ENCODE measurements at places on chromosomes 5 and 9.

DNA sequence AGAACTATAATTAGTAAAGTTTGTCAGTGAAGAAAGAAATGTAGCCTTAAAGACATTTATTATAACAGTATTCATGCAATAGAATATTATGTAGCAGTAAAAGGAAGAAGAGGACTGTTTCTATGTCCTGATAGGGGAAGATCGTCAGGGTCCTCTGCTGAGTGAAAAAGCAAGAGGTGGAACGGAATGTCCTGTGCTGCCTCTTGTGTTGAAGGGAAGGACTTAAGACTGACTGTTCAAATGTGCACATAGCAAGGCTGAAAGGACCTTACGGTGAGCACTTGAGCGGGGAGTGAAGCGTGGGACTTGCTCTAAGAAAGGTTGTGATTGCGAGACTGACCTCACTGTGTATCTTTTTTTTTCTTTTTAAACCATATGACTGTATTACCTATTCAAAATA lies 63.2 kb downstream of the SNX24 start:
- no peak for DNase-seq

DNA sequence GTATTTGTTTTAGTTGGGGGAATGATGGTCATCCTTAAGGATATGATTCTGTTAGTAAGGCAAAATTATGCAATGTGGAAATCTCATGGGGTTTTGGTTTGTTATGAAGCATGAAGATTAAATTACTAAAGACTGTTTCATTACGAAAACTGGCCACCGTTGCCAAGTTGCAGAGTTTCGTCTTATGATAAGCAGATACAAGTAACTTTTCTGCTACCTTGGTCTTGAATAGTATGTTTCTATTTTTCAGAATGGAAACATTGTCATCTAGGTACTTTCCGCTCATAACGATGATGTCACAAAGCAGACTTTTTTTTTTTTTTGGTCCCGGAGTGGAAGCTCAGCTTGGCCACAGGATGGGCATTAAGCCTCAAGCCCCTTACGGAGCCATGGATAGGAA lies 4.2 kb downstream of the CCNI2 start:
- no peak for DNase-seq

GRCh38 chr5:41637869-41638268 lies 127.5 kb upstream of the PLCXD3 start:
- DNase-seq, result no peak

- DNase-seq, result no peak
These were observed 28.5 kb upstream of the NDST1 start for GRCh38 chr5:150479416-150479815.

GRCh38 chr5:125198270-125198974 lies 452.0 kb upstream of the ZNF608 start:
- no peak for DNase-seq

DNA sequence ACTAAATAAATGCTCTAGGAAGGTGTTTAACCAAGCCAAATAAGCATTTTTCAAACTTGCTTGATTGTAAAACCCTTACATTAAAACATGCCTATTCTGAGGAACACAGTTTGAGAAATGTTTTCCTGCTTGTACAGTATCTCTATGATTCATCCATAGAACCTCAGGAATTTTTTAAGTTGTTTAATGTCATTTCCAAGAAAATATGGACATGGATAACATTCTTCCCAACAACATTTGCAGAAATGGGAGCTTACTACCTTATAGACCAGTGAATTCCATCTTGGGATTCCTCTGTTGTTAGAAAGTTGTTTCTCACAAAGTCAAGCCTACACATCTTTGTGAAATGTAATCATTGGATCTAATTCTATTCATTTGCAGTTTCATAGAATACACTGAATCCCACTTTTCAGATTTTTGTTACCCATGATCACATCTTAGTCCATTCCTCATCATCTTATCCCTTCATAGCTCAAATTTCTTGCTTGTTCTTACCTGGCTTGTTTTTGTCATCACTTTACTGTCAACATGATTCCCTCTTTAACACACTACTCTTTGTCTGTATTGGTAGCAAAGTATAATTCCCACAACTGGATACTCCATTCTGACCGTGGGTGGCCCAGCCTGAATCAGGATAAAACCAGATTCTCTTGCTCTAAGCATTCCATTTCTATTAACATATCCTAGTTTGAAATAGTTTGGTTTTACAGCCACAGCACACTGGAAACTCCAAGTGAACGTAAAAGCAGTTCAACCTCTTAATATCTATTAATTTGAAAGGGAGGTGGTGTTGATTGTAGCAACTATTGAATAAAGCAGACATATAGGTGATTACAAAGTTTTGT lies 49.4 kb upstream of the PAPPA start:
- DNase-seq, result no peak

DNA sequence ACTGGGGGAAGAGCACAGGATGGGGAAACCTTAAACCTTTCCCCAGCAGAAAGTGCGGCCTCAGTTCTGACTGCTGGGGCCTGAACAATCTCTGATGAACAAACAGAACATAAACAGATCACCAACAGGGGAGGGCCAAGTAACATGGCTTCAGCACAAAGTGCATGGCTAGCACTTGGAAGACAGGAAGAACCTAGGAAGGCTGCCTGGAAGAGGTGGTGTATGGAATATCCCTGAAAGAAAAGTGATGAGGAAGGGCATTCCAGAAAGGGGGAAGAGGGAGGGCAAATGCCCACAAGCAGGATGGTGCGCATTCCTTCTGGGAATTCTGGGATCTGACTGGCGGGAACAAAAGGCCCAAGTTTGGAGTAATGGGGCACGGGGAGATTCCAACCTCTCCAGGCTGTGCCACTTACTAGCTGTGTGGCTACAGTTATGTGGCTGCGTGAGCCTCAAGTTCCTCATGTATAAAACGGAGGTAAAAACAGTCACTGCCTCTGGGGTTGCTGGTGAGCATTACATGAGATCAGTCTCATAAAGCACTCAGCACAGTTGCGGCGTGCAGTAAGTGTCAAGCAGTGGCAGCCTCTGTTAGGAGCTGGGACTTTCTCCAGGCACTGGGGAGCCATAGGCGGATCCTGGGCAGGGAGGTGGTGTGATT lies 1.6 kb downstream of the PDGFRB start:
- DNase-seq, result no peak

DNA sequence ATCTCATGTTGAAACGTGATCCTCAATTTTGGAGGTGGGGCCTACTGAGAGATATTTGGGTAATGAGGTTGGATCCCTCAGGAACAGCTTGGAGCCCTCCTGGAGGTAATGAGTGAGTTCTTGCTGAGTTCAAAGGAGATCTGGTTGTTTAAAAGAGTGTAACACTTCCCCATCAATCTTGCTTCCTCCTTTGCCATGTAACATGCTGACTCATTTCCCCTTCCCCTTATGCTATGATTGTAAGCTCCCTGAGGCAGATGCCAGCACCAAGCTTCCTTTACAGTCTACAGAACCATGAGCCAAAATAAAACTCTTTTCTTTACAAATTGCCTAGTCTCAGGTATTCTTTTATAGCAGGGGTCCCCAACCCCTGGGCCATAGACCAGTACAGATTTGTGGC lies 352.3 kb downstream of the SLCO4C1 start:
- DNase-seq, result no peak

GRCh38 chr5:39420482-39421145 lies 4.2 kb downstream of the DAB2 start:
- DNase-seq, result no peak

DNA sequence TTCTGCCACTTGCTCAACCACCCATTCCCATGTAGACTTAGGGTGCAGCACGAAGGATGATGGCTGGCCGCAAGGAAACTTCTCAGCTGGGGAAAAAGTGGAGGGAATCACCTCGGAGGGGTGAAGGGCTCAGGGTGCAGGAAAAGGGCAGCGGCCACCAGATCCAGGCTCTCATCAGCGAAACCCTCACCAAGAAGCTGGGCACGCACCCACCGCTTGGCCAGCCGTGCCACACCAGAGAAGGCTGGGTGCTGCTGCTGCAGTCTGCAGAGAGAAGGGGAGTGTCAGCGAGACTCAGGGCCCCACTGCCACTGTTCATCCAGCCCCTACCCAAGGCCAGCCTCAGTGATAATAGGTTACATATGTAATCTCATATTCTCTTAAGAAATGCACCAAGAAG lies 8.6 kb downstream of the NOL6 start:
- no peak for DNase-seq

DNA sequence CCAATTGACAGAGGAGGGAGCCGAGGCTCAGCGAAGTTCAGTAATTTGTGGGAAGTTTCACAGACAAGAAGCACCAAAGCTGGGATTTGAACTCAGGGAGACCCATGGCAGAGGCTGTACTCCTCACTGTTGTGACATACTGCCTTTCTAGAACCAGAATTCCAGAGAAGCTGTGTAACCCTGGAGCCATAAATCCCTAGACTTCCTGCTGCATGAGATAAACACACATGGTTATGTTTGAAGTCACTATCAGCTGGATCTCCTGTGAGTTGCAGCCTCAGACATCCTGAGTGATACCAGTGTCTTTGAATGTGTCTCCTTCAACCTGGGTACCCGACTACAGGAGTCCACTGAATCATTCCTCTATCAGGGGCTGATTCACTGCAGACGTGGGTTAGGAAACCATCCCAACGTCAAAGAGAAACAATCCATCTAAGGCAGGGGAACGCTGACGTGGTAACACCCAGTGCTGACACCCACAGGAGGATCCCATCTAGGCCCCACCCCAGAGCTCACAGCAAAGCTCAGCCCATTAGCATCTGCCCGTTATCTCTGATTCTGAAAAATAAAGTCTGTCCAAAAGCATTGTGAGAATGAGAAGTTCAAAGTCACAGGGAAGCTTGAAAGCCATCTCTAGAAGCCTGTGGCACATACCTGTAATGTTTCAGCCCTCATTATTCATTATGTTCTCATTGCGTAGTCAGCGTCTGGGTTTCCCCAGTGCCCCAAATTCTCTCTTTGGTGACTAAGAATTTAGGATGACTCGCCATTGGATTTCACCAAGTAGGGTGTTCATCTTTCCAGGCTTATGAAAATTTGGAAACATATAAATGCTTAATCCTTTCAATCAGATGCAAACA lies 36.3 kb upstream of the BASP1 start:
- no peak for DNase-seq

GRCh38 chr5:43302481-43302880 lies 10.7 kb downstream of the HMGCS1 start:
- DNase-seq, result no peak

GRCh38 chr9:35548571-35548970 lies 56.5 kb upstream of the TESK1 start:
- no peak for DNase-seq

- DNase-seq, result no peak
These were observed 111.2 kb upstream of the LRRTM2 start for GRCh38 chr5:138986186-138986800.

- no peak for DNase-seq
These were observed 44.0 kb downstream of the C9orf85 start for GRCh38 chr9:71955300-71955915.

DNA sequence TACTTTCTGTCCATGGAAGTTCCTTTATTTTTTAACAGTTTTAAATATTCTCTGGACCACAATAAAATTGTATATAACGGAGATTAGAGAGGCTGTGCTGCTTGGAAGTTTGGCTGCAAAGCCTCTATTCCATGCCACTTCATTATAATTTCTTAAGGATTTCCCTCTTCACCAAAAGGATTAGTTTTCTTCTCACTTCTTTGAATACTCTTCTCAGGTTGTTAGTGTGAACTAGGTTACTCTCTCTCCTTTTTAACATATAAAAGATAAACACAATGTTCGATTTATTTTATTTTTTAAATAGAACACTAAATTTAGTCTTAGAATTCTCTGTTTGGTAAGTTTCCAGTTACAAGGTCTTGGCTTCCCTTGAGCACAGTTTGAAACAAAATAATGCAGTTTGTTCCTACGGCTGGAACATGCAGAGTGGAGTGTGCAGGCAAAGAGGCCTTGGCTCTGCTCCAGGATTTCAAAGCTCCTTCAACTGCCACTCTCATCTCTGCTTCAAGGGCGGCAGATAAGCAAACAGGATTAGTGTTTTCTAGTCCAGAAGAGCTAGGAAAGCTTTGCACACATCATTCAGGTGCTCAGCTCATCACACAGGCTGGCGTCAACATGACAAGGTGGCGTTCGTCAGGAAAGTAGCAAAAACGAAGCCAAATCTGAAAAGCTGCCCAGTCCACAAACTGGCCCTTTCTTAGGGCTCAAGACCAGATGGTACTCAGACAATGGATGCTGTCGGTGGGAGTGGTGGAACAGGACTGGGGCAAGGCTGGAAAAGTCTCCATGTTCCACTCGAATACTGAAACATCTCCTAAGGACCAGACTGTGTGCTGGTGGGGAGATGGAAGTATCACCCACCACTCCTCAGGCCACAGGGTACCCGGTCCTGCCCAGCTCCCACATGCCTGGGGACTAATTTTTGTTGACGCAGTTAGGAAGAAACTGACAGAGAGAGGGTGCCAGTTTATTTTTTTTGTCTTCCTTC lies 286.6 kb downstream of the CRB2 start:
- no peak for DNase-seq

DNA sequence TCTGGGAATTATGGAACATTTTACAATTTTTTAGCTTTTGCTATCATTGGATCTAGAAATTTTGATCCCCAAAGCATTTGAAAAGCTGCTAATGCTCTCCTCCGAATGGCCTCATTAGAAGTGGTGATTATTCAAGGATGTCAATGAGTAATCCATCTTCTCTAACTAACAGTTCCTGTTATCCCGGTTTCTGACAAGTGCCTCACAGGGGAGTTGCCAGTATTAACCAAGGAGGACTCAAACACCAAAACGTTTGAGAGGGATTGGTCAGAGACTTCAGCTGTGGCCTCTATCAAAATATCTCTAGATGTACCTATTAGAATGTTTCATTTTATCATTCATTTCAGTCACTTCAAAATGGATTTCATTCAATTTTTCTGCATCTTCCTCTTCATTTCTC lies 208.3 kb upstream of the ITGA1 start:
- no peak for DNase-seq

DNA sequence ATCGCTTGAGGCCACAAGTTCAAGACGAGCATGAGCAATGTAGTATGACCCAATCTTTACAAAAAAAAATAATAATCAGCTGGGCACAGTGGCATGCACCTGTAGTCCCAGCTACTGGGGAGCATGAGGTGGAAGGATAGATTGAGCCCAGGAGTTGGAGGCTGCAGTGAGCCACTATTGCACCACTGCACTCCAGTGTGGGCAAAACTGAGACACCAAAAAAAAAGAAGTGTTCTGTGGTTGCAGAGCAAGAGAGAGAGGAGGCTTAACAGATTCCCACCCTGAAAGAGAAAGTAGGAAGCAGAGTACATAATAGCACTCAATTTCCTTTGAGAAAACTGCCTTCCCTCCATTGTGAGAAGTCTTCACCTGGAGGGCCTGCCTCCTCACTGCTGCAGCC lies 52.6 kb downstream of the ALDH7A1 start:
- DNase-seq, result no peak

DNA sequence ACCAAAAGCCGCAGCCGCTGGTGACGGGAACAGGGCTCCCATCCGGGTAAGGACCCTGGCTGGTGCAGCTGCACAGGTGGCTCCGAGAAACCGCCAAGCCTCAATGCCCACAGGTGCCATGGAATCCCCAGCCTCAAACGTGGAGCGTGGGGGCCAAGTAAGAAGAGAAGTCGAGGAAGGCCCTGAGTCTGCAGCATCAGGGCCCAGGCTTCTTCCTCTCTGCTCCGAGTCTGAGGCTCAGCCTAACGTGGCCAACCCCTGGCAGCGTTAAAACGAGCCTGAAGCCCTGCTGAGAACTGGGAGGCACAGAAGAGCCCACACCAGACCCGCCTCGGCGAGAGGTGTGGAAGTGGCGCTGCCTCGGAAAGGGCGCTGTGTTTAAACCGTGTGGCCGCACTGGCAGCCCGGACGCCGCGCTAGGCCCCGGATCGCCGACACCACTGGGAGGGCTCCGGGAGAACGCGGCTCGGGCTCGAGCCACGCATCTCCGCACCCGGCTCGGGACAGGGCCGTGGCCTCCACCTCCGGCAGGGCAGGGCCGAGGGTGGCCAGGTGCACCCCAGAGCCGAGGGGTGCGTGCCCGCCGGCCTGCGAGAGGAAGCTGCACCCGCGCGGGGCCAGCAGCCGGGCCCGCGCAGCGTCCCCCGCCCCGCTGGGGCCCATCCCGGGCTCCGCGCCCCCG lies 730 bp downstream of the ZMYND19 start:
- DNase-seq, result no peak

Measured in stimulated activated CD4-positive, alpha-beta T cell treated with anti-CD3 and anti-CD28 coated beads, Interleukin-15, amount 100 ng/mL, for 1 hour (primary cell).